Activated T-cell treated with anti-CD3 and anti-CD28 coated beads, Interleukin-2, amount 50 U/mL, for 72 hours (primary cell): ENCODE measurements at places on chromosomes 4 and X. TPM values are rescaled to one million over a fixed set of nuclear protein-coding genes. Genes with fewer than 3 reads are reported as not detected.

Gene LANCL3
- total RNA-seq = 0.07 TPM

GRCh38 chr4:75658876-75659275, 14.3 kb downstream of the G3BP2 start:
- DNase-seq = no peak

DNA sequence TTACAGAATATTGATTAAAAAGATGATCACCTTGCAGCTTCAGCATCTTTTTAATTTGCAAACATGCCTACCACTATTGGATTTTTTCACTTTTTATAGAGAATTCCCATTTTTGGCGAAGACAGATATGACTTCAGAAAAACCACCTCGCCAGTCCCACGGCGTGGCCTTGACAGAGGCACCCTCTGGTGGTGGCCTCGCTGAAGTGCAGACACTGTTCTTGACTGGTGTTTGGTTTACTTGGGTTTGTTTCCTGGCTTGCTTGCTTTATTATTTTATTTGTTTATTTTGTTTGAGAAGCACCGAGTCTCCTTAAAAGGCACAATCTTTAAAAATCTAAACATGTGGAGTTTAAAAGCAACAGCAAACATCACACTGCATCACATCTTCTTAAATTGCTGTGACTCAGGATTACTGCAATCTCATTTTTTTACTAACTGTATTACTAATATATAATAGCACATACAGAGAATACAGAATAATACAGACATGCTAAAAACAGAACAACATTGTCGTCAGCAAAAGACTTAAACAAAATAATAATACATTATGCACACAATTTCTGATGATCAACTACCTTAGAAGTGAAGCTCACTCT, 13.1 kb upstream of the AMTN start:
- peak; percentile 39 for DNase-seq

GRCh38 chr4:27666943-27667342, 806.3 kb downstream of the STIM2 start:
- no peak for DNase-seq

GRCh38 chrX:136747003-136747986, 33.4 kb downstream of the ARHGEF6 start:
- DNase-seq = peak; percentile 23
